T-helper 2 cell (primary cell): ENCODE measurements at places on chromosomes 3 and 15.

GRCh38 chr3:24002129-24002528 lies 57.0 kb downstream of the NR1D2 start:
- no peak for DNase-seq

GRCh38 chr3:69485489-69485888 lies 99.6 kb upstream of the FRMD4B start:
- no peak for DNase-seq

DNA sequence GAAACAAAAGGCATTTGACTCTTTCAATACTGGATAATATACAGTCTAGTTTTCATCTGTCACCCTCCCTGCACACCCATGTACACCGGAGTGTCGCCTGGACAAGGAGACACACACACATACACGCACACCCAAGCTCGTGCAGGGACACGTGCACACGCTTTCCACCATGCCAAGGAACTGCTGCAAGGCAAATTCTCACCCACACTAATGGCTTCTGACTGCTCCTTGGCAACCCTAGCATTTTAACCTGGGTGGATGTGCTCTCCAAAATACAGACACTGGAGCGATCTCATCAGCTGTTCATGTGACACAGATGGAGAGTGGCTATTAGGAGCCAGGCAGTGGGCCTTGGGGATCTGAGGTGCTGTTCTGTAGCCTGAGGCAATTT lies 61.6 kb downstream of the MEIS2 start:
- no peak for DNase-seq

DNA sequence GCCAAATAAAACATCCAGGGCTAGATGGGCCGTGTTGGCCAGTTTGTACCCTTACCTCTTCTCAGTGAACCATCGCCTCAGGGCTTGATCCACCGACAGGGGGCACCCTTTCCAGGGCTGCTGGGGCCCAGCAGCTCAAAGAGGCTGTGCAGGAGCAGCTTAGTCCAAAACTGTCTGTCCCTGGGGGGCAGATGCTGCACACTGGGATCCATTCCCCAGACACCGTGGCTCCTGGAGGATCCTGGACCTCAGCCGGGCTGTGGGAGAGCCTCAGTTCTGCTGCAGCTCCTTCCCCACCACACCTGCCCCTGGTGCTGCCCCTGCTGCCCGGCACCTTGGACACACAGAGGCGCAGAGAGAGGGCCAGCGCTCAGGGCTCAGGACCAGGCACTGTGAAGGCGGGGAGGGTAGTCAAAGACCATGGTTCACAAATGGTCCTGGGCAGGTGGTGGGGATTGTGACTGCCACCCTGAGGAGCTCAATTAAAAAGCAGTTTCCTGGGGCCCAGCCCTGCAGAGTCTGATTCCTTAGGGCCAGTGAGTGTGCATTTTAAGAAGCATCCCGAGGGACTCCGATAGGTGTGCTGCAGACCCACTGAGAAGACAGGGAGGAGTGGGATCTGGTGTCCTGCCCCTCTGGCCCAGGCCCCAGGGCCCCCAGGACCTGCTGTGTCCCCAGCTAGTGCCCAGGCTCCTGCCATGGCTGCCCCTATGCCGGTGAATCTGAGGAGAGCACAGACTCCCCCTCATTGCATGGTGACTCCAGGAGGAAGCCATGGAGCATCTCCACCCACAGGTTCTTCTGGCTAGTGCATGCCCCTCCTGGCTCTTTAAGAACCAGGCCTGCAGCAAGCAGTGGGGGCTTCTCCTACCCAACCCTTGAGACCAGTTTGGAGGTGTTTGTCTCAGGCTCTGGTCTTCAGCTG lies 86.5 kb upstream of the PRR20G start:
- no peak for DNase-seq

DNA sequence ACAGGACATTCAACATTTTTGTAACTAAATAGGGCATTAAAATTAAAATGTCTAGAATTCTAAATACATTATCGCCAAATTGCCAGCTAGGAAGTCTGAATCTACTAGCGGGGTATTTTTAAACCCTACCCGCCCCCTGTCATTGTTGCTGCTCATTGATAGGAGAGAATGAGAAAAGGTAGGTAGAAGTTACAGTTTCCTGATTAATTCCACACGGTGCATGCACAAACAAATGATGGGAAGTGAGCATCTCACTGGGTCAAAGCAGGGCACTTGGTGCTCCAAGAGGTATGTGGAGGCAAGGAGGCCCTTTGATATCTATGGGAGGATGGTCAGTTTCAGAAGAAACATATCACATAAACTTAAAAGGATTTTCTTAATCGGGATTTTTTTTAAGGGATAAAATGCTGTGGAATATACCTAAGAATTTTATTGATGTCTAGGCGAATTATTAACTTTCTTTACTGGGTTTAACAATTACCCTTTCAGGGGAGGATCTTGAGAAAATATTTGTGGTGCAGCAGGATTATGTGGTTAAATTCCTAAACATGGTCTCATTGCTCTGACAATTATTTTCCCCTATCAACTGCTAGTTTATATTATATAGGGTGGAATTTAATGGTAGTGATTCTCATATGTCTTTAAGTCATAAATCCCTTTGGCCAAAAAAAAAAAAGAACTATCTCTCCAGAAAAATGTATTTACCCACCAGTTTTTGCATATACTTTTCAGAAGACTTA lies 236.0 kb upstream of the GOLGA6L4 start:
- DNase-seq: no peak
